ENCODE measurements at places on chromosomes 13 and 19.

DNA sequence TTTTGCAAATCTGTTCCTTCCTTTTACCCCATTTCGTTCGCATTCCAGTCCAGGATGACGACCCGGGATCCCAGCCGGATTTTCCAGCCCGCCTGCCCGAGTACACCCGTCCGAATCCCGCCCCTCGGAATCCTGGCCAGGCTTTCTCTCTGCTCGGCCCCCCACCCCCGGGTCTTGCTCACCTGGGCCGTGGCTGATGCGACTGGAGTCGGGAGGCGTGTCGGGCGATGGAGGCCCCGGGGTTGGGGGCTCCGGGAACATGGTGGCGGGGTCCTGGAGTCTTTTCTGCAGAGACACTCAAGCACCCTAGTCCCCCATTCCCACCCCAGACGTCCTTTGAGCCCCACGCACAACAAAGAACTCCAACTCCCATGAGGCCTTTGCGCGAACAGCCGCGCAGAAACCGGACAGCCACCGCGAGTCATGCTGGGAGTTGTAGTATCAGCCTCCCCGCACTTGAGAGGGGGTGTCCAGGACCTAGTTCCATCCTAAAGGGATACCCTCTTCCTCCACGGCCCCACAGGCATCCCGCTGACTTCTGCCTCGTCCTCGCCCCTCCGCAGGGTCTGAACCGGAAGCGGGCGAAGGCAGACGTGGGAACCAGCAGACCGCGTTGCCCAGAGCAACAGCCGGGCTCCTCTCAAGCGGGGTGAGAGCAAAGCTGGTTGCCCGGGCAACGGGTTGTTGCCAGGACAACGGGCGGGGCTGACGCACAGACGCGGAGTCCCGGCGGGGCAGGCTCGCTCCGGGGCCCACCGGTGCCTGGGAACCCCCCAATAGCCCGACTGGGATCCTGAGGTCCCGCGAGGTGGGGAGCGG is 1.1 kb downstream of the SYT5 start:
- peak; percentile 65 for DNase-seq

GRCh38 chr13:34044660-34045080 is 226.7 kb downstream of the RFC3 start:
- no peak for DNase-seq

- no peak for DNase-seq
These were observed 2144.2 kb downstream of the PCDH9 start for GRCh38 chr13:65085977-65086376.

DNA sequence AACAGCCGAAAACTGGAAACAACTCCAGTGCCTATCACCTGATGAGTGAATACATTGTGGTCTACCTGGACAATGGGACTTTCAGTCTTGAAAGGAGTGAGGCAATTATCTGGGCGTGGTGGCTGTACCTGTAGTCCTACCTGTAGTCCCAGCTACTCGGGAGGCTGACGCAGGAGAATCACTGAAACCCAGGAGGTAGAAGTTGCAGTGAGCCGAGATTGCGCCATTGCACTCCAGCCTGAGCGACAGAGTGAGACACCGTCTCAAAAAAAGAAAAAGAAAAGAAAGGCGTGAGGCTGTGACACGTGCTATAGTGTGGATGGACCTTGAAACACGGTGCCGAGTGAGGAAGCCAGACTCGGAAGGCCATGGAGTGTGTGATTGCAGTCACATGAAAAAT is 4.1 kb upstream of the NTN5 start:
- DNase-seq = no peak

DNA sequence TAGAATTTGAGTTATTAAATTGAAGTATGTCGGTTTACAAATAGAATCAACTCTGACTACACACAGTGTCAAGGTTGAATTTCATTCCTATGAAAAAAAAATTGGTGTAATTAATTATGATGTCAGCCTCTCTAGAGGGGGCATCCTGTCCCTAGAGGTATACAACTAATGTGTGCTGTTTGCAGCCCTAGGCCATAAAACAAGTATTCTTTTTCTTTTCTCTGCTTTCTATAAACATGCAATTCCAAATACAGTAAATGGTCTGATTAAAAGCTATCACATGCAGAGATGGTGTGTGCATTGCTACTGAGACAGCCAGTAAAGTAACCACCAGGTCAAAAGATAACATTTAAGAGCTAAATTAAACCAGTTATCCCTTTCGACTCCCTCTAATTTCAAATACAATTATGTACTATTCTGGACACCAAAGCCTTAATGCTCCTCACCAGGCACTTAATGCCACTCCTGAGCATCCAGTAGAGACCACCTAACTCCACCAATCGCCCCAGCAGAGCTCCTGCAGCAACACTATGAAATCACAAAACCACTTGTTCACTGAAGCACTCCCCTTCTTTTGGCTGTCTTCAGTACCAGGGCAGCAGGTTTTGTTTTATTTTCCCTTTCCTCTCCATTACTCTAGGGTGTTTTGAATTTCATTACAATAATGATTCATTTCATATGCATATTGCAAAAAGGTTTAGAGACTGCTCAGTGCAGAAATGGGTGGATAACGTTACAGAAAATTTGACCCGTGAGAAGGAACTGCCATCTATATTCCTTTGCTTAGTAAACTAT is 426.9 kb downstream of the PCDH9 start:
- no peak for DNase-seq

GRCh38 chr19:29807870-29808405 is 3.9 kb upstream of the CCNE1 start:
- DNase-seq = no peak

GRCh38 chr13:23692816-23693215 is 122.6 kb downstream of the TNFRSF19 start:
- no peak for DNase-seq

DNA sequence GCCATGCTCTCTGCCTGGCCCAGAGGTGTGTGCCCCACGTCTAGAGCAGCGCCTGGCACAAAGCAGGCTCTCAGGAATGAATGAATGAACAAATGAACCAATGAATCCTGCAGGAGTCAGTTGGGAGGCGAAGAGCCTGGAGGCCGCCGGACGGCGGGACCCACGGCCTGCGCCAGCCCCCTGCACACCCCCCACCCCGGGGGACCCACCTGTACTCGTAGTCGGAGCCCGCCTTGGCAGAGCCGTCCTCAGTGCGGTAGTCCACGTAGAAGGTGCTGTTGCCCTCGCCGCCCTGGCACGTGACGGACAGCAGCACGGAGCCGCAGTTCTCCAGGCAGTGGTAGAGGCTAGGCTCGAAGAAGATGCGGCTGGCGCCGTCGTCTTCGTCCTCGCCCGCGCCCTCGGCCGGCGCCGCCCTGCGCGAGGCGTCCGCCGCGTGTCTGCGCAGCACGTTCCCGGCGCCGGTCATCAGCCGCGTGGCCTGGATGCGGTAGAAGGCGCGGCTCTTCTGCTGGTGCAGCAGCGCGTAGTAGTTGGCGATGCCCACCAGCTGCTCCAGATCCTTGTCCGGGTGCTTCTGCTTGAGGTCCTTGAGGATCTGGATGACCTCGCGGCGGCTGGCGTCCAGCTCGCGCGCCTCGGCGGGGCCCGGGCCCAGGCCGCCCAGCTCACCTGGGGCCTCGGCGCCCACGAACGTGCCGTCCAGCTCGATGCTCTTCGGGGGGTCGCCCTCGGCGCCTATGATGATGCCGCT is 14.8 kb downstream of the SLC8A2 start:
- DNase-seq = no peak
